Fibroblast of gingiva (primary cell): ENCODE measurements at places on chromosomes 3 and 15.
A peak's percentile ranks its signal among the peaks of the same experiment; 100 is the strongest.

DNA sequence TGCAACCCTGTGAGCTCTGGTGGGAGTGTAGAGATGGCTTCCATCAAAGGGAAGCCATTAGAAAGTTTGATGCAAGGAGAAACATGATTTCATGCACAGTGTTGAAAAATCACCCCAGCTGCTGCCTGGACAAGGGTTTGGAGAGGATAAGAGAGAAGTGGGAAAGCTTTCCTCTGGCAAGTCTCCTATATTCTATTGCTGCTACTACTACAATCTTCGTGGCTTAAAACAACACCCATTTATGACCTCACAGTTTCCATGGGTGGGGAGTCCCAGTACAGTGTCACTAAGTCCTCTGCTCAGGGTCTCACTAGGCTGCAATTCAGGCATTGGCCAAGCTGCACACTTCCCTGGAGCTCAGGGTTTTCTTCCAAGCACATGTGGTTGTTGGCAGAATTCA is 229.3 kb downstream of the TAFA4 start:
- no peak for DNase-seq

GRCh38 chr3:170267793-170268192 is 45.6 kb downstream of the PRKCI start:
- DNase-seq = no peak

GRCh38 chr3:47909607-47910006 is 106.6 kb downstream of the MAP4 start:
- no peak for DNase-seq

DNA sequence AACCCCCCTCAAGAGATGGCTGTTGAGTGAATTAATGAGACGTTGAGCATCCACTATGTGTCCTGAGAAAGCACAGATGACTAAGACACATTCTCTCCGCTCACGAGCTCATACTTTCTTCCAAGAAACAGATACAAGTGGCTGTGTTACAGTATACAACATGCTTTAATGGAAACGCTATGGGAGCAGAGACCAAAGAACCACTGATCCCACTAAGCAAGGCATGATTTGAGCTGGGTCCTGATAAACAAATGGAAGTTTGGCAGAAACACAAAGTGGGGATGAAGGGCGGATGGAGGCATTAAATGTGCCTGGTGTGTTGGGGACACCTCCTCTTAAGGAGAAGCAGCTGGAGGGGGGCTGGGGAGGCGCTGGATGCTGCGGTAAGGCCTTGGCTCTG is 129.4 kb downstream of the UACA start:
- DNase-seq = no peak

GRCh38 chr3:23810343-23811184 is 4.8 kb downstream of the UBE2E1 start:
- DNase-seq = no peak

DNA sequence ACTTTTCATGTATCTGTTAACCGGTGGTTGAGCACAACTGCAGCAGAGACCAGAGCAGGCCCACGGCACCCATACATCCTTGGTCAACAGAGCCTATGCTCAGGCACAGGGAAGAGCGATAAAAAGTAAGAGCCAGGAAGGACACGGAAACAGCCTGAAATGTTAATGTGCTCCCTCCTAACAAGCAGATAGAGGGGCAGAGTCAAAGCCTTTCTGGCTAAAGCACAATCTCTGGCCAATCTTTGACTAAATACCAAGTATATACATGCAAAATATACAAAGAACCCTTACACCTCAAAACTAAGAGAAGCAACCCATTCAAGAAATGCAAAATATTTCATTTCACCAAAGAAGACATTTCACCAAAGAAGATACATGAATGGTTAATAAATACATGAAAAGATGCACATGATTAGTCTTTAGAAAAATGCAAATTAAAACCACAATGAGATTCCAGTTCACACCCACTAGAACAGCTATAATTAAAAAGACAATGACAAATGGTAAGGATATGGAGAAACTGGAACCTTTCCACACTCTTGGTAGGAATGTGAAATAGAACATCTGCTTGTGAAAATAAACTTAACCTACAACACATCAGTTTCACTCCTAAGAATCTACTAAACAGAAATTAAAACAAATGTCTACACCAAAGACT is 88.0 kb downstream of the OSBPL10 start:
- peak; percentile 38 for DNase-seq

- DNase-seq = no peak
Observed at GRCh38 chr3:176505878-176506621, 691.2 kb downstream of the TBL1XR1 start.

DNA sequence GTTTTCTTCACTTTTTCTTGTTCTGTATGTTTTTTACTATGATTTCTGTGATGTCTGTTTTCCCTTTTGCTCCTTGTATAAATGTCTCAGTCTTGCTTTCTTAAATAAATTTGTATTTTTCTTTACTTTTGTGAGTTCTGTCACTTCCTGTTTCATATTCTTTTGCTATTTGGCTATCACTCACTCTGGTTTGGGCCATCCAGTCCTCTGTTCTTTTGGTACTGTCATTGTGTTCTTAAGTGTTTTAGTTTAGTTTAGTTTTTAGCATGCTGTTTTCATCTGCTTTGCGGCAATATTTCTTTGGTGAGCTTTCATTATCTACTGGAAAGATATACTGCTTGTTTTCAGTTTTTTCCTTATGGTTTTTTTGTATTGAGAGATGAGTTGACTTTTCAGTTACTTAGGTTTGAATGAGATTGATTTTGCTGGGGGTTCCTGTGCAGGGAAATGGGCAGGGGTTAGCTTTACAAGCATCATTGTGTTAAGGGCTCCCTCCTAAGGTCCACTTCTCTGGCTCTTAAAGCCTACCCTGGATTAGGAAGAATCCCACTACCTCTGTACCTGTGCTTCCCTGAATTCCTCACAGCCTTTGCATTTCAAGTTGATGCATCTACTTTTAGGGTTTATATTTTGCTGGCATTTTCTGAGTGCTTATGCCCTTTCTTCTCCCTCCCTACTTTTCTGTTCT is 35.1 kb downstream of the PDCD6IP start:
- DNase-seq = no peak

DNA sequence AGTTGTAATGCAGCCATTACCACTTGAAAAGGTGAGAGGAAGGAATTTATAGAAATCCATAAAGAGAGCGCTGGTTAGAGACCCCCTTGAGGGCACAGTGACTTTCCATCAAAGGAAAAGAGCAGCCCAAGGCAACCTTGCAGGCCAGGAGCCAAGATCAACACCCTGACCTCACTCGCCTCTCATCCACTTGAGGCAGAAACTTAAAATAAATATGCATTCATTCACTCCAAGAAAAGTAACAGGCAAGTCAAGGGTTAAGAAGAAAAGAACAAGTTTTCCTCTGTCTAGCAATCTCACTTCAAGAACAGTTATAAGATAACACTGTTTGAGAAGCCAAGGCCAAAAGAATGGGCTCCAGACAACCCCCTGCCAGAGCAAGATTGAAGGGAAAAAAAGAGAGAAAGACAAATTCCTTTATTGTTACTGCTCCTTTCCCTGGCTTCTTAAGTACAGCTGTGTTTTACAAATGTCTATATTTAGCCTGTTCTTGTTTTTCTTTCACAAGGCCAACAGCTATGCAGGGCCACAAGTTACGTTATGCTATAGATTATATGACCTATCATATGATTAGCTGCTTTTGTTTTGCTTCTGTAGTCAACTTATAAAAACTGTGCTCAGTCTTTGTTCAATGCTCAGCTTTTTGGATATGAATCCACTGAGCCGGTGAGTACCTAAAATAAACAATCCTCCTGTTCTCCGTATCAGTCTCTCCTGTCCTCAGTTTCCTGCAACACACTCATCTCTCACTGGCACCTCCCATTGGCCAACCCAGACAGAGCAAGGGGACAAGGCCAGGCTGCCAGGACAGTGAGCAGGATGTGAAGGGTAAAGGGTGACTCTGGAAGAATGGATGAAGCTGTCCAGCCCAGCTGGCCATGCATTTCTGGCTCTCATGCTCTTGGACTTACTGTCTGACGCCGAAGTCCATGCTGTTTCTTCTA is 15.8 kb upstream of the SSUH2 start:
- no peak for DNase-seq

- DNase-seq = peak; percentile 16
Observed at GRCh38 chr3:105686278-105686897, 182.4 kb downstream of the CBLB start.

- peak; percentile 25 for DNase-seq
Observed at GRCh38 chr3:105195260-105195659, 171.4 kb upstream of the ALCAM start.

DNA sequence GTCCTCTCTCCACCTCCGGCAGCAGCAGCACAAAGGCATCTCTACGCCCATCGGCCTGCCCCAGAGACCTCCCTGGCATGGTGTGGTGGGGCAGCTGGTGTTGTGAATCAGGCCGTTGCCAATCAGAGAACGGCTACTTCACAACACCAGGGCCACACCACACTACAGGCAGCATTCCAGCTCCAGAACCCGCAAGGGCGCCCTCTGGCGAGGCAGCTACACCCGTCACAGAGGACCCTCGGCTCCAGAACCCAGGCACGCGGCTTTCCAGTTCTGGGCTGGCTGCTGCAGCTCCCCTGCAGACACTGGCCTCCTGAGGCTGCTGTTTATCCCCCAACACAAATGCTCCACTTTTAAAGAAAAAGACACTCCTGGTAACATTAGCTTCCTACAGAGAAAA is 127.5 kb upstream of the TOPAZ1 start:
- DNase-seq = no peak

GRCh38 chr3:148903022-148903442 is 37.9 kb downstream of the CPA3 start:
- peak; percentile 67 for DNase-seq

- DNase-seq = no peak
Observed at GRCh38 chr3:184300378-184300720, 1.3 kb downstream of the PSMD2 start.

DNA sequence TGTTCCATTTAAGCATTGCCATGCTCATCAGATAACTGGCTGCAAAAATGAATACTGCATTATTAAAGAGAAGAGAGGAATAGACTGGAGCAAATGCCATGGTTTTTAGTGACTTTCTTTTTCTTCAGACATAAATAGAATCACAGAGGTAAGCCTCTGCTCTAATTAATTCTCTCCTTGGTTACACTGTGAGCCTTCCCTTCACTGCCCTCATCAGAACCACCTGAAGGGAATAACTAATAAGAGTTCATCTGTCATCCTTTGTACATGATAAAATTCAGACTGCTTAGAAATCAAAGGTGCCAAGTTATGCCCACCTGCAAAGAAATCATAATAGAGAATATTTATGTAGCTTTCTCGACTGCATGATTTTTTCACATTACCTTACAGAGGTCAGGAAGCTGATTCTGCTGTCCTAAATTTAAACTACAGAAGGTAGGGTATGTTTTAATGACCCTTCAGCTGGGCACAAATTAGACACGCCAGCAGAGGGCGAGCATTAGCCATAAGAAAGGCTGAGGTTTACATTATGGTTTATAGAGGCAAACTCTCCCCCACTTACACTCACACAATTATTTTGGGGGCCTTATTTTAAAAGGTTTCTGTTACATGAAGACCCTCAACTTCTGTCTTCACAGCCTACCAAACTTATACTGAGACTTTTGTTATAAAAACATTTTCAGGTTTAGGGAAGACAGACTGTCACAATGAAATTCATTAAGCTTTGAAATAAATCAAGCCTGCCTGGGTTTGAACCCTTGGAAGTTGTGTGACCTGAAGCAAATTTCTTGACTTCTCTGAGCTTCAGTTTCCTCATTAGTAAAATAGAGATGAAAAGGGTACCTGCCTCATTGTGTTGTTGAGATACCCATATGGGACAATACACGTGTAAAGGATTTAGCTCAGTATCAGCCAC is 15.3 kb upstream of the UNC13C start:
- no peak for DNase-seq

DNA sequence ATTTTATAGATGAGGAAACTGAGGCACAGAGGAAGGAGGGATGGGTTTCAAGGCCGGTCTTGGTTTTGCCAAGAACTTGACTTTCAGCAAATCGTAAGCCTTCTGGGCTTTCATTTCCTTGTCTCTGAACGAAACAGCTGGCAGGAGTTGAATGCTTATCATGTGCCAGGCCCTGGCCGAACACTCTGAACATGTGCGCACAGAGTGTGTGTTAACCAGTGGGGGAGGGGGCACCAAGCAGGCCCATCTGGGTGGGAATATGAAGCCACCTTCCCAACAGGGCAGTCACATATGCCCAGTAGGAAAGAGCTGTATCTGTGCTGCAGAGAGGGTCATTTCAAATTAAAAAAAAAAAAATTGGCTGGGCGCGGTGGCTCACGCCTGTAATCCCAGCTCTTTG is 29.3 kb downstream of the ZNF710 start:
- DNase-seq = no peak

- DNase-seq = peak; percentile 30
Observed at GRCh38 chr3:184334470-184335158, 2.8 kb upstream of the FAM131A start.

- DNase-seq = no peak
Observed at GRCh38 chr3:33592999-33593398, 125.1 kb downstream of the CLASP2 start.

- DNase-seq = no peak
Observed at GRCh38 chr3:26307787-26308186, 314.8 kb upstream of the LRRC3B start.
